Smooth muscle cell of trachea (primary cell): ENCODE measurements at places on chromosomes 5 and 9. TPM values are rescaled to one million over a fixed set of nuclear protein-coding genes. Genes with fewer than 3 reads are reported as not detected.

The GARNL3 gene
- 1.3 and 5.0 TPM in 2 replicates for total RNA-seq

The PHYHD1 gene
- total RNA-seq: 16.1 and 18.7 TPM in 2 replicates

The ST8SIA4 gene
- 0.17 and 0.29 TPM in 2 replicates for total RNA-seq

The SEMA5A gene
- 11.7 and 12.5 TPM in 2 replicates for total RNA-seq

The ESM1 gene
- 3.3 and 8.0 TPM in 2 replicates for total RNA-seq

The TEX48 gene
- total RNA-seq: not detected in 2 replicates

The AQP3 gene
- 2.6 and 21.2 TPM in 2 replicates for total RNA-seq

The WNT8A gene
- total RNA-seq: not detected in 2 replicates

The PCDHA9 gene
- total RNA-seq: under 0.01 TPM in 2 replicates

The GABBR2 gene
- 0.33 and 1.3 TPM in 2 replicates for total RNA-seq
